ENCODE measurements at places on chromosomes 3 and 15. TPM values are rescaled to one million over a fixed set of nuclear protein-coding genes. Genes with fewer than 3 reads are reported as not detected.

IL5RA gene
- not detected for polyA plus RNA-seq

PCCB gene
- polyA plus RNA-seq, result 57.2 TPM

WDR93 gene
- polyA plus RNA-seq, result 0.05 TPM

GNB4 gene
- polyA plus RNA-seq, result 88.5 TPM

COL6A6 gene
- not detected for polyA plus RNA-seq

IQCF5 gene
- polyA plus RNA-seq, result not detected

ZKSCAN7 gene
- polyA plus RNA-seq, result 5.7 TPM

AQR gene
- 25.2 TPM for polyA plus RNA-seq
